Activated gamma-delta T cell treated with Interleukin-2 at 50 U/mL for 16 hours (primary cell): ENCODE measurements at places on chromosomes 5 and 9.

DNA sequence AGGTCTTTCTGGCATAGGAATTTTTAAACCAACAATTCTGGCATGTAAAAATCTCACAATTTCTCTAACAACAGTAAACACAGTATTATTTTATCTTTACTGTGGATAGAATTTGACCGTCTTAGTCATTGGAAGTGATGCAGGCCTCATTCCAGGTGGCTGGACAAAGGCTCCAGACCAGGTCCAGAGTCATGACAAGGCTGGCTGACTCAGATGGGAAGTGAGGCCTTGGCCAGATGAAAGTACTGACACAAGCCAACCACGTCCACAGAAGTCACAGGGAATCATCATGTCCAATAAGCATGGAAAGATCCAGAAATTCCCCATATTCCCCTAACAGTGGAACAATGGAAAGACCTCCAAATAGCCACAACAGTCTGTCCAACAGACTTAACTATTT is 12.4 kb downstream of the SPOCK1 start:
- no peak for DNase-seq

- no peak for DNase-seq
These were observed 17.5 kb downstream of the TLE1 start for GRCh38 chr9:81671880-81672280.

GRCh38 chr9:137807721-137808703 is 69.6 kb upstream of the CACNA1B start:
- no peak for DNase-seq

GRCh38 chr5:67792891-67793290 is 422.7 kb upstream of the PIK3R1 start:
- no peak for DNase-seq

- peak; percentile 63 for DNase-seq
These were observed 226.5 kb upstream of the MAP3K1 start for GRCh38 chr5:56588636-56589480.

- no peak for DNase-seq
These were observed 109.3 kb upstream of the HAND1 start for GRCh38 chr5:154587123-154588026.

- DNase-seq, result no peak
These were observed 1504.6 kb upstream of the CDH9 start for GRCh38 chr5:28542987-28543386.

DNA sequence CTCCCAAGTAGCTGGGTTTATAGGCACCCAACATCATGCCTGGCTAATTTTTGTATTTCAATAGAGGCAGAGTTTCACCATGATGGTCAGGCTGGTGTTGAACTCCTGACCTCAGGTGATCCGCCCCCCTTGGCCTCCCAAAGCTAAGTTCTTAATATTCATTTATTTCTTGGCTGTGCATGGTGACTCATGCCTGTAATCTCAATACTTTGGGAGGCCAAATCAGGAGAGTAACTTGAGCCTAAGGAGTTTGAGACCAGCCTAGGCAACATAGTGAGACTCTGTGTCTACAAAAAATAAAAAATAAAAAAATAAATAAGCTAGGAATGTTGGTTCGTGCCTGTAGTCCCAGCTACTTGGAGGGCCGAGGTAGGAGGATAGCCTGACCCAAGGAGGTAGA is 587.1 kb upstream of the FTMT start:
- no peak for DNase-seq

- no peak for DNase-seq
These were observed 49.1 kb downstream of the HOMER1 start for GRCh38 chr5:79464695-79465332.

GRCh38 chr9:92706218-92706940 is 36.4 kb upstream of the IPPK start:
- DNase-seq, result no peak

DNA sequence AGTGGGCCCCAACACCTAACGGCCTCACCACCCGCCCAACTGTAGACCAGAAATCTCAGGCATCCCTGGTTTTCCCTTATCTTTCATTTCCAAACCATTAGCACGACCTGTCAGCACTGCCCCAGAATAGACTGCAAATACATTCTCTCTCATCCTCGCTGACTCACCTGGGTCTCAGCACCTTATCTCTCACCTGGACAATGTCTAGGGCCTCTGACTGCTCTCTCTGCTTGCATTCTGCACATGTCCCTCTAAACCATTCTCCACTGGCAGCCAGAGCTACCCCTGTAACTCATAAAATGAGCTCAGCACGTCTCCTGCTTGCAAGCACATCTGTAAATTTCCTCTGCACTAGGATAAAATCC is 12.7 kb downstream of the CKMT2 start:
- no peak for DNase-seq

GRCh38 chr9:109935406-109936087 is 155.5 kb downstream of the PALM2AKAP2 start:
- DNase-seq, result no peak

DNA sequence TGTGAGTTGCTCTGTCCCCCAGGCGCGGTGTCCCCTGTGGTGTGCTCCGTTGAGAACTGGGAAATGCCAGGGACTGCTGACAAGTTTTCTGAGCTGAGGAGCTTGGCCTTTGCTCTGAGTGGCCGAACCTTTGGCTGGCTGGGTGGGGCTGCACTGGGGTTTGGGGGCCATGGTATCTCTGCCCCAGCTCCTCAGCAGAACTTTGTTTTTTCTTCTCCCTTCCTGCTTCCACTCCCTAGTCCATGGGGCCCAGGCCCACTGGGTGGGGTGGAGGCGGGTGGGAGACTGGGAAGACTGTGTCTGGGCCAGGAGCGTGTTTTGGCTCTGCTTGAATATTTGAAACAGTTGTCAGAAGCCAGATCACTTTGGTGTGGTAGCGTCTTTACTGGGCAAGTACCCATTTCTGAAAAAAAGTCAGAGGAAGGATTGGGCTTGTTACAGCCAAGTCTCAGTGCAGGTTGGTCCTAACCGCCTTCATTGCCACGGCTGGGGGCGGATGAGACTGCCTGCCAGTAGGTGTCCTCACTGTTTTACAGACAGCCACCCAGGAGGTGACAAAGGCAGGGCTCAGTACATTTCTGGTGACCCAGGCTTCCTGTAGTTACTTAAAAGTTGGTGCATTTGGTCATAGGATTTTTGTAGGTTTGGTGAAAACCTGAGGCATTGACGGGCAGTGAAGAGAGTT is 92.7 kb downstream of the DAB2IP start:
- peak; percentile 27 for DNase-seq

- DNase-seq, result no peak
These were observed 122.1 kb downstream of the SNX18 start for GRCh38 chr5:54639621-54640020.

GRCh38 chr9:93577078-93577974 is 942 bp downstream of the PHF2 start:
- no peak for DNase-seq

- no peak for DNase-seq
These were observed 136.5 kb upstream of the RAI14 start for GRCh38 chr5:34519489-34520220.

GRCh38 chr9:125977223-125977622 is 230.1 kb downstream of the PBX3 start:
- no peak for DNase-seq

DNA sequence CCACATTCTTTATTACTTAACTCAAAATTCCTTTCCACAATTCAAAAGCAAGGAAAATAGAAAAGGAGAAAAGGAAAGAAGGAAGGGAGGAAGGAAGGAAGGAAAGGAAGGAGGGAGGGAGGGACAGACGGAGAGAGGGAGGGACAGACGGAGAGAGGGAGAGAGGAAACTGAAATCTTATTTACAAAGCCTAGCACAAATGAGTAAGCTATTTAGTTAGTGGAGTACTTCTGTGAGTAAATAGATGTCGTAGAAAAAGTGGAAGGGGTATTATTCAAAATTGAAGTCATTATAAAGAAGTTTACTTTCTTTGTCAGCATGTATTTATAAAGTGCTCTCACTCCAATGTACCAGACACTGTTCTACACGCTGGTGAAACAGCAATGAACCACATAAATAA is 177.9 kb downstream of the CETN3 start:
- DNase-seq, result no peak

DNA sequence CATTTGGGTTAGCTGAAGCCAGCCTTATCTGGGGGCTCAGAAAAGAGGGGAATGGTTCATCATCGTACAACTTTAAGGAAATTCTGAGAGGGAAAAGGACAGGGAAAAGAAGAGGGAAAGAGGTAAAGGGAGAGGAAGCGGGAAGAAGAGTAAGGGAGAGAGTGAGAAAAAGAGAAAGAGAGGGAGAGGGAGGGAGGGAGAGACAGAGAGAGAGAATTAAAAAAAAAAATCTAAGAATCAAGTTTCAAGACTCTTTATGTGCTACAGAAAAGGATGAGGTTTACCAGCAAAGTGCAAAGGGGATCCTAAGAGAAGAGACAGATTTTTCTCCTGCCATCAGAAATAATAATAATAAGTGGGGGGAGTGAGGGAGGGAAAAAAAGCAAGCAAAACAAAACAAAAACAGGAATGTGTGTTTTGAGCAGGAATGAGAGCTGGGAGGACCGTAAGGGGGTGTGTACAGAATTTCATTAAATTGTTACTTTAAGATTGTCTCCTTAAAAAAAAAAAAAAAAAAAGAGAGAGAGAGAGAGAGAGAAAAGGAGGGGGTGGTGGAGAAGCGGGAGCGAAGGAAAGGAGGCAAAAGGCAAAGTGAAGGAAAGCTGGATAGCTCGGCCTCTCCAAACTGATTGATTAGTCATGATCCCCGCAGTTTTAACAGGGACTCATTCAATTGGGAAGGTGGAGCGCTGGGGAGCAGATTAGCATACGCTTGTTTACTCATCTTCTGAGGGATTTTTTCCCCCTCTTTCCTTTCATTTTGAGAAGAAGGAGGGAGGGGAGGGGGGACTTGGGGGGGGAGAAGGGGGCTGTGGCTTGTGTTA is 438 bp upstream of the PAPPA start:
- DNase-seq, result no peak

- no peak for DNase-seq
These were observed 70.6 kb upstream of the PTPN3 start for GRCh38 chr9:109568568-109569210.

DNA sequence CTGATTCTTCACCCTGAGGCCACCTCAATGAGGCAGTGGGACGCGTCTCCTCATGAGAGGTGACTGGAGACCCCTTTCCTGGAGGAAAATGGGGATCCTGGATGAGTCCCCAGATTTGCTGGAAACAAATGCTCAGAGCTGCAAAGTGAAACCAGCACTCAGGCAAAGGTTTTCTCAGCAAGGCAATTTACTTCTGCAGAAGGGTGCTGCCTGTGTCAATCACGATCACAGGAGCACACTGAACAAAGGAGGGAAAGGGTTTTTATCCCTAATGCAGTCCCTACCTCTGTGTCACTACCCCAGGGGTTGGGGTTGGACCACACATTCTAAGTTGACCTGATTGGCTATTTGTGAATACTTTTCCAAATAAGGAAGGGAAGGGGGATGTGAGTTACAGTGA is 69.9 kb upstream of the CDK20 start:
- DNase-seq, result no peak

DNA sequence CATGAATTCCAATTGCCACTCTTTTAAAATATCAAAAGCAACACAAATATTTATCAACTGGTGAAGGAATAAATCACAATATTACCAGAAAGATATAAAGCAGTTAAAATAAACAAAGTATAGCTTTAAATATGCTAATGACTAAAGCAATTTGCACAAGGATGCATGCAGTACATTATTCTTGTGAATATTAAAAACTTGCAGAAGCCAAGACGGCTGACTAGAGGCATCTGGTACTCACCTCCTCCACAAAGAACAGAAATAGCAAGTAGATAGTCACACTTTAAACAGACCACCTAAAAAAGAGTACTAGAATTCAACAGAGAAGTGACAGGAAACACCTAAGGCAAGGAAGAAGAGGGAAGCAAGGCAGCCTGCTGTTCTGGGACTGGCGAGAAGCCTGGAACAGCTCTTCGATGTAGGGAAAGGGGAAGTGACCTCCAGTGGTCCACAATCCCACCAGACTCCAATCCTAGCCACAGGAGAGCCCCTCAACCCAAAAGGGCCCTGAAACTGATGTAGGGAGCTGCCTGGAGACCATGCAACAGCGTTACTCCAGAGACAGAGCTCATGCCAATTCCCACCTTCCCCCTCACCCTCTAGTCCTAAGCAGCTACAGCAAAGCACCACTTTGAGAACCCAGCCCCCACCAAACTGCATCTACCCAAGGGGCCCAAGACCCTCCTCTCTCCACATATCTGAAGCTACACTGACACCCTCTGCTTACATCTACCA is 86.3 kb downstream of the LPAR1 start:
- no peak for DNase-seq

DNA sequence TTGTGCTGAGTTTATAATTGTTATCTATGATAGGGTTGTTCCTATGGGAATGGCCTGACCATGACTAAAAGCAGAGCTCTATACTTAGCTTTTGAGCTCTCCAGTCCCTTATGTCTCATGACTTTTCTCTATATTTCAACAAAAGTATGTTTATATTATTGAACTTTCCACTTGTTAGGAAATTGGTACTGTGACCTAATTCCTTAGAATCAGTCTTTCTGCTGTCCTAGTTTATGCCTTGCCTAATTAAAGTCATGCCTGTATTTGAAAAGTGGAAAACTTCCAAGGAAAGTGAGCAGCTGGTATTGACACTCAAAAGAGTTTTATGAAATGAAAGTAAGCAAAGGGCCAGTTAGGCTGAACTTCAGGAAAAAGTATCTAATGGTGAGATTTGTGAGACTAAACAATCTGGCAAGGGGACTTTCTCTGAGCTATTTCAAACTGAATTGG is 68.6 kb downstream of the XRCC4 start:
- no peak for DNase-seq

GRCh38 chr5:32042551-32042961 is 131.6 kb downstream of the GOLPH3 start:
- no peak for DNase-seq

DNA sequence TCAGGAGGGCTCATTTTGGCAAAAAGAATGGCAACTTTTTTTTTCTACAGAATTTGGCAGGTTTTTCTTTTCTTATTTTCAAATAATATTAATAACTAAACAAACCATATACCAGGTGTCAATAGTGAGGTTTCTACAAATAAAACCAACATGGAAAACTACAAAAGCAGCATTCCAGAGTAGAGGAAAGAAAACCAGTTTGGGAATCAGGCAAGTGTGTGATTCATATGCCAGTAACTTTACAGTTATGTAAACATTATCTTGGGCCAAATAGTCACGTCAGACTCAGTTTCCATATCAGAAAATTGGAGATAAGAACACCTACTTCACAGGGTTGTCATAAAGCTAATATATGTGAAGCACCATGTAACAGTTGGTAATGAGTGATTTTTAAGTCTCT is 51.7 kb downstream of the FBXW11 start:
- DNase-seq, result no peak
